ENCODE measurements at places on chromosomes 6 and 20.

DNA sequence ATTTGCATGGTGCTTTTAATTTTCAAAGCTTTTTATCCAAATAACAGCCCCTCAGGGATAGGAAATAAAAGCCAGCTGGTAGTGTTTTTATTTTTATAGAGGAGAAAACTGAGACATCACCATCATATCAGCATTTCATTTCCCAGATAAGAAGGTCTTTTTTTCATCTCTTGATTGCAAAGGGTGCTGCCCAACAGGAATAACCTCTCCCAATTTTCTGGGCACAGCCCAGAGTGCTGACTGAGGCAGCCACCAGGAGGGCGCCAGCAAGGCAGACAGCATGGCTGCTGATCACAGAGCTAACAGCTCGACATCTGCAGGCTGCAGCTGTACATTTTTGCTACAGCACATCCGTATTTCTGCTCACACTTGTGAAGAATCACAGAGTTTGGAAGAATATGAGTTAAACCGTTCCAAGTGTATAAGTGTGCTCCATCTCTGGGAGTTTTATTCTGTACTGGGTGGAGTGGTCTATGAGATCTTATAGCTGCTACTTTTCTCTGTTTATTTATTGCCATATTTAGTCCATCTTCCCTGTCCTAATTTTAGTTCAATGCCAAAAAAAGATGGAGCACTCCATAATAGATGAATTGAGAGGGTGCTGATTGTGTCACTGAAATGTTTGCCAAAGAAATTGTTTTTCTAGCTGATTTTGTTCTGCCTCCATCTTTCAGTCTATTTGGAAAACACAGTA is 85.5 kb upstream of the C20orf144 start:
- no peak for DNase-seq

DNA sequence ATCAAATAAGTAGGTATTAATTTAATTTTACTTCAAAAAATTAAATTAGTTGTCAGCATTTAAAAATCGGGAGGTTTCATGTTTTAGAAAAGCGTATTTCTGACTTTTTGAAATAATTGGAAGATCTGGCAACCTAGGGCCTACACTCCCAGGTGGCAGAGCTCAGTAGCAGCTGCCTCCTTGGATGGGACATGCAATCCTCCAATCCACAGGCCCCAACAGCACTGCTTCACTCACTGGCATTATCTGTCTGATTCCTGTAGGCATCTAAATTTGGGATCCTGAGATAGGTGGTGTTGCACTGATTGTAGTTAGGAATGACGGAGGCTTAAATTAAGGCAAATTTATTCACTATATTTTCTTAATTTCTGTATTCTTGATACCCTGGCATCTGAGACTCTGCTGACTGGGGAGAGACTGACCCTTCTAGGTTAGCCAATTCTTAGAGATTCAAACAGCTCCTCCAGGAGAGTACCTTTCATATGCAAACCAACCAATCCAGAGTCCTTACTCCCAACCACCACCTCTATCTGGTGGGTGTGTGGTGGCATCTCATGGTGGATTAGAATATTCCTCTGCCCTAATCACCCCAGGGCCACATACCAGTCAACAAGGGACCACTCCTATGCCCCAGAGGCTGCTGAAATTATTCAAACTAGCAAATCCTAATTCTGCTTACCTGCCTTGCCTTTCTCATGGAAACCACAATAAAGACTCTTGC is 146.6 kb upstream of the GLP1R start:
- DNase-seq, result no peak

DNA sequence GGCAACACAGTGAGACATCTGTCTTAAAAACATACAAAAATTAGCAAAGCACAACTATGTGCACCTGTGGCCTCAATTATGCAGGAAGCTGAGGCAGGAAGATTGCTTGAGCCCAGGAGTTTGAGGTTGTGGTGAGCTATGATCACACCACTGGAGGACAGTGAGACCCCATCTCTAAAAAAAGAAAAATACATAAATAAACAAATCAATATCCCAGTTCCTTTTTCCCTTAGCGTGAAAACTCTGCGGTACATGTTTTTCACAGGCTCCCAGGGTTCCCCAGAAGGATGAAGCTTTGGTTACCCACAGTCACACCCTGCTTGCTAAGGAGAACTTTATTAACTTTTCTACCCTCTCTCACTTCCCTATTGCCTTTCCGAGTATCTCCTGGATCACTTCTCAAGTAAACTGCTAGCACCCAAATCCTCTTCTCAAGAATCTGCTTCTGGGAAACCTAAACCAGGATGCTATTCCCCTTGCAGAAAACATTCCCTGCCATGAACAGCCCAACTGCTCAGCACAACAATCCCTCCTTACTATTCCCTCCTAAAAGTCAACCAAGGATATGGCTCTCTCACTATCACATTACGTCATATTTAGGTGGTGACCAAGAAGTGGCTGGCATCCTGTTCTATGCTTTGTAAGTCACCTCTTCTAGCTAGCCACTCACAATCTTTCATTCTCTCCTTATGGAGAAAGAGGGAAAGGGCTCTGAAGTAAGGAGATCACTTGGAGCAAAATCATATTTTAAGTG is 122.4 kb downstream of the IPCEF1 start:
- DNase-seq, result no peak

GRCh38 chr6:119259027-119259426 is 90.5 kb downstream of the MAN1A1 start:
- no peak for DNase-seq

Data from stimulated activated CD8-positive, alpha-beta memory T cell treated with anti-CD3 and anti-CD28 coated beads, Interleukin-4, amount 100 ng/mL, for 48 hours (primary cell).